Occipital lobe (tissue), 3 donors: ENCODE measurements at places on chromosomes 1 and 21.

GRCh38 chr1:183138301-183138700 is 47.8 kb upstream of the LAMC2 start:
- no peak for DNase-seq

GRCh38 chr1:231241750-231242149 is 738 bp downstream of the GNPAT start:
- DNase-seq: no peak

DNA sequence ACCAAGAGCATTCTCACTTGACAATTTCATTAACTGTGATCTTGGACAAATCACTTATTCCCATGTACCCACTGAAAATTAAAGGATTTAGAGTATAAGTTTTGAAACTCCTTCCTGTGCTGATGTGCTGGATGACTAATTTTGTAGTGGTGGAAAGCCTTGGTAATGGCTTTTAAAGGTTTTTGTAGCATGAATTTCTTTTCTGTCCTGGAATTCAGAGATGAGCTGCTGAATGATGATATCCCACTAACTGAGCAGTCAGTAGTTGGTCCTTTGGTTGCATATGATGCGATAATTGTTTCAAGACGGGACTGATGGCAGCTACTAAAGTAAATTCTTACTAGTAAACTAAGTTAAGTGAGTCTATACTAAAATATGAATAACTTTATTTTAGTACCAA is 5.2 kb downstream of the RPL5 start:
- no peak for DNase-seq

DNA sequence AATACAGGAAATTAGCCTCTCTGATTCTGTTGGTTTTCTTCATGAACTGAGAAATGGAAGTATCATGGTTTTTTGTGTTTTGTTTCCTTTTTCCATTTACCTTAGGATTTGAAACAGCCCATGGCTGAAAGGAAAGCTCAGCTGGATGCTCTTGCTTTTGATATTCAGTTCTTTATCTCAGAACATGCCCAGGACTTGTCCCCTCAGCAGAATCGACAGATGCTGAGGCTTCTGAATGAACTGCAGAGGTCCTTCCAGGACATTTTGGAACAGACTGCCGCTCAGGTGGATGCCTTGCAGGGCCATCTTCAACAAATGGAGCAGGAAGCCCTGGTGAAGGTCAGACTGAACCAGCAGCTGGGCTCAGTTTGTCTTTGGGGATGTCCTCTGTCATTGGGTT is 142.4 kb downstream of the MACF1 start:
- DNase-seq: no peak

DNA sequence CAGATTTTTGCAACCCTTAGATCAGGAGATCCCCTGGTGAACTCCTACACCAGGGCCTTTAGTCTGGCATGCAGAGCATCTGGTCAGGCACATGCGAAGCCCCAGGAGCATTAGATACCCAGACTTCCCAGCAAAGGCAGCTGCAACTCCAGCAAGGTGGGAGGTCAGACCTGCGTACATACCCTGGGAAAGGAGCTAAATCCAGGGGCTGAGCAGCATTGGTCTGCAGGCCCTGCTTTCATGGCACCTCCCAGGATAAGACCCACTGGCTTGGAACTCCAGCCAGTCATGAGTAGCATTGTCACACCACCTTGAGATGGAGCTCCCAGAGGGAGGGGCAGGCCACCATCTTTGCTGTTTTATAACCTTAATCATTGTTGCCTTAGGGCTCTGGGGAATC is 92.3 kb downstream of the KCNT2 start:
- DNase-seq: no peak

GRCh38 chr1:44071461-44071860 is 40.2 kb upstream of the SLC6A9 start:
- DNase-seq: no peak

- DNase-seq: peak; percentile 68
Observed at GRCh38 chr1:34786521-34787325, 5.7 kb downstream of the GJB3 start.

DNA sequence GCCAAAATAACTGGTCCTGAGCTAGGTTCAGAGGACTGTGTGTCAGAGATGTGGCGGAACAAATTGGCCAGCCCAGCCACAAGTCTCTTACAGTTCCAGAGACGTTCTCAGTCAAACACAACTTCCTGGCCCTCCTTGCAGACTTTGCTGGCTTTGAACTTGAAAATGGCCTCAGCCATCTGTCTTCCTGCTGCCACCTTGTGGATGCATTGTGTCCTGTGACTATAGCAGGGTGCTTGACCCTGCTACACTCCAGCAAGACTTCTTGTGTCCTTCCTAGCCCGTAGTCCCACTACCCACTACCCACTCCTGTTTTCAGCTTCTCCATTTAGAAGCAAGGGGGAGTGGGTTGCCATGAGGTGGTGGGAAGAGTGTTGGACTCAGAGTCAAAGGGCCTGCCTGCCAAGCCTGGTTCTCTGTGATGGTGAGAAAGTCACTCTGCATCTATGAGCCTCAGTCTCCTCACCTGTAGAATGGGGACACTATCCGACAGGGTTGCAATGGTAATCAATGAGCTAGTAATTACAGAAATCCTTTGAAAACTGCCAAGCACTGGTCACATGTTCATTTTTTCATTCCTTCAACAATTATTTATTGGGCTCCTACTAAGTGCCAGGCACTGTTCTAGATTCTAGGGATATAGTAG is 109.9 kb downstream of the IGSF21 start:
- DNase-seq: no peak

DNA sequence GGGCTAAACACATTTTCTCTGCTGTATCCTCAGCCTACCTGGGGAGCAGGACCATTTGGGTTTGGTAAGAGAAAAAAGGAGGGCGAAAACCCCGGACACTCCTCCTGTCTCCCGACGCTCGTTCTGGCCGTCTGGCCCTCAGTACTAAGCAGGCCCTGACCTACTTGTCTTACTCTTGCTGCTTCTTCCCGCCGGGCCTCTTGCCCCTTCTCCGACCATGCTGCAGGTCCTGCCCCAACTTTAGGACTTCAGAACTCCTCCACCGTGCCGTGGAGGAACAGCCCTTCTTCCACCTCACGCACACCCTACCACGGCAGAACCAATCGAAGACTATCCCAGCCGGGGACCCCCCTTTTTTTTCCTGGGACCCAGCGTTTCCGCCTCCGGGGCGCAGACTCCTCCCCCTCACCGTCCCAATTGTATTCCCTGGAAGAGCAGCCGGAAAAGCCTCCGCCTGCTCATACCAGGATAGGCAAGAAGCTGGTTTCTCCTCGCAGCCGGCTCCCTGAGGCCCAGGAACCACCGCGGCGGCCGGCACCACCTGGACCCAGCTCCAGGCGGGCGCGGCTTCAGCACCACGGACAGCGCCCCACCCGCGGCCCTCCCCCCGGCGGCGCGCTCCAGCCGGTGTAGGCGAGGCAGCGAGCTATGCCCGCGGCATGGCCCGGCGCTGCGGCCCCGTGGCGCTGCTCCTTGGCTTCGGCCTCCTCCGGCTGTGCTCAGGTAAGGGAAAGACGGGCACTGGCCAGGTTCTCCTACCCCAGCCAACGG is at the start of gene CHRNB2:
CHRNB2 (plus strand) TSS at position 393 of the 771 bp plus-strand sequence; CDS start at position 660, 267 bp downstream.
- peak; percentile 79 for DNase-seq

DNA sequence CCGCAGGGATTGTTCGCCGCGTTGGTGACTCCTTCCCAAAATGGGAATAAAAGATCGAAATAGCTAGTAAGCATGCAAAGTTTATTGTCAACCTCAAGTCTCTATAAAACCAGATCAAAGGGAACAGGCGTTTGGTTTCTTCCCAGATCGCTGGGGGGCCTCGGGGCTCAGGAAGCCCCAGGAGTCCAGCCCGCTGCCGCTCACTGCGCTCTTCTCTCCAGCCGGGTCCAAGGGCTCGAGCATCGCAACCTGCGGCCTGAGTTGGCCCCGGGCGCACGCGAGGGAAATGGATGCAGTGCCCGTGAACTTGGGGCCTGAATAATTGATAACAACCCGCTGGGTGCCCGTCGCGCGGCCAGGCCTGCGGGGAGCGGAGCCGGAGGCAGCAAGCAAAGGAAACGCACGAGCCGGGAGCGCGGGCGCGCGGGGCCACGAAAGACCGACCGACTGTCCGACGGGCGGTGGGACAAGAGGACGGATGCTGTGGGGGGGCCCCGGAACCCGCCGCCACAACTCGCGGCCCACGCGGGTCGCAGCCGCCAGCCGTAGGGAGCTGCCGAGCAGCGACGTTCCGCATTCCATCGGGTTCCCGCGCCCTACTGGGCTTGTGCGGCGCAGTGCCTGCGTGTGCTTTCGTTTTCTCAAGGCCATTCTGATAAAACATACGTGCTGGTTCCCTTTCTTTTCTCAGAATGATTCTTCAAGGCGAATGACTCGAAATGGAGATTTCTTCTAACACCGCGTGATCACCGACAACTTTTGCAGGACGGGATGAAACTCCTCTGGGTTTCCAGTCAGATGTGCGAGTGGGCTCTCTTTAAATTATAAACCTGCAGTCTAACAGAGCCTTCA is 14.0 kb upstream of the ALX3 start:
- DNase-seq: no peak

DNA sequence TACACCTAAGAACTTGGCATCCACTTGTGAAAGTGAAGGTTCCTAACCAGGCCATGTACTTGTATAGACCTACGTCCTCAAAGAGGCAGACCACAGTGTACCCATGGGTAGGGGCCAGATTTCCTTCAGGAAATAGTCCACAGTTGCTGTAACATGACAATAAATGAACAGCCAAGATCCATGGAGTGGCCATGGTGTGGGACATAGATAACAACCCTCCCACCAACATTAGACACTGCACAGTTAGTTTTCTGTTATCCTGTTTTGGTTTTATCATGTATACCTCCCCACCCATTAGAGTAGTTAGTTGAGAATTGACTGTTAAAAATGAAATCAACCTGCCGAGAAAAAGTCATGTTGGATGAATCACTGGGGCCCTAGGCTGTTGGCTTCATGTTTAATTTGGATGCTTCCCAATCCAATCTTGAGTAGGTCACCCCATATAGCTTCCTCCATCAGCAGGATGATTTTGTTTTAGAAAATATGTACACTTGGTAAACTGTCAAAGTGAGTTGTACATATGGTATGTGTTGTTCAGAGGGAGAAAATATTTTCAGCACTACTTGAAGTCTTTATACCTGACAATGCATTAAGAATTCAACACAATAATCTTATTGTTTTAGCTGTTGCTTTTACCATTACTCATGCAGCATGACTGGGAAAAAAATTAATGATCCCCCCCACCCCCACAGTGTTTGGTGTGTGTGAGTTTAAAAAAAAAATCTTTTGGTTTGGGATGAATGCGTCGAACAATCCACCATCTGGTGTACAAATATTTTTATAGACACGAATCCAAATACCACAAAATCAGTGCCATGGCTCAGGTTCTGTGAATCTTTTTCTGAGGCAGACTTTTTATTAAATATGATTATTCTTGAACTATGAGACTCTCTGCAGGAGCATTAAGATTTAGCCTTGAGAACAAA is 88.3 kb upstream of the ARHGAP29 start:
- DNase-seq: no peak

DNA sequence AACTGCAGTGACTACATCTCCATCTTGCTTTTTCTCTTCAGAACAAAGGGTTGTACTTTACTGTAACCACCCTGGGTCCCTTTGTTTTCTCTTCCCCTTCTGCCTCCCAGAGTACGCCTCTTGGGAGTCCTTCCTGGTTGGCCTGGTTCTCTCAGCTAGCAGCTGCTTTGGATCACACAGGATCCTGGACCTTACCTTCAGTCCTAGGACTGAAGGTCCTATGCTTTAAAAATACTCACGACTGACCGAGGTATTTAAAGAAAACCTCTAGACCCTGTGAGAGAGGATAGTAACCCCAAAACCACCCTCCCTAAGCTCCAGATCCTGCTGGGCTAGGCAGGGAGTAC is 4.8 kb downstream of the TRIM45 start:
- DNase-seq: no peak

DNA sequence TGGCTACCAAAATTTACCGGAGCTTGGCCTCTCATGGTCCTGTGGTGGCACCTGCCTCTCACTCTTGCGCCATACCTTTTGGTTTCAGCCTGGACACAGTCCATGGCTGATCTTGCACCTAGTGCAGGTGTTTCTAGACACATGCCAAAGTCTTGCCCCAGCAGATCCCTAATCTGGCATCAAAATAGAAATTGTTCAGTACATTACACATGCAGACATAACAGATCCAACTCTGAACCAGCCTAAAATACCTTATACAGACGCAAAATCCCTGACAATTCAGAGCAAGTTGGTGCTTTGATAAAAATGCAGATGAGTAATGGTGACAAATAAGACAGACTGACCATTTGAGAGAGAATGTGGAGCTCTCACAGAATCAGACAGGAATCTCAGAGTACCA is 44.1 kb downstream of the NGF start:
- DNase-seq: no peak

DNA sequence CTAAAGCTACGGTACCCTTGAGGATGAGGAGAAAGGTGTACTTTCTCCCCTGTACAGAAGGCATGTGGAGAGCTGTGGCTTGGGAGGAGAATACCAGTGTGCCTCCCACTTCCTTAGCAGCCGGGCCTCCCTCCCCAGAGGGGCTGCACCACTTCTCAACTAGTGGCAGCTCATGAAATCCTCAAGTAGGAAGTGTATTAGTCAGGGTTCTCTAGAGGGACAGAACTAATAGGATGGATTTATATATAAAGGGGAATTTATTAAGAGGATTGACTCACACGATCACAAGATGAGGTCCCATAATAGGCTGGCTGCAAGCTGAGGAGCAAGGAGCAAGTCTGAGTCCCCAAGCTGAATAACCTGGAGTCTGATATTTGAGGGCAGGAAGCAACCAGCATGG is 53.1 kb upstream of the PPP2R5A start:
- DNase-seq: no peak

DNA sequence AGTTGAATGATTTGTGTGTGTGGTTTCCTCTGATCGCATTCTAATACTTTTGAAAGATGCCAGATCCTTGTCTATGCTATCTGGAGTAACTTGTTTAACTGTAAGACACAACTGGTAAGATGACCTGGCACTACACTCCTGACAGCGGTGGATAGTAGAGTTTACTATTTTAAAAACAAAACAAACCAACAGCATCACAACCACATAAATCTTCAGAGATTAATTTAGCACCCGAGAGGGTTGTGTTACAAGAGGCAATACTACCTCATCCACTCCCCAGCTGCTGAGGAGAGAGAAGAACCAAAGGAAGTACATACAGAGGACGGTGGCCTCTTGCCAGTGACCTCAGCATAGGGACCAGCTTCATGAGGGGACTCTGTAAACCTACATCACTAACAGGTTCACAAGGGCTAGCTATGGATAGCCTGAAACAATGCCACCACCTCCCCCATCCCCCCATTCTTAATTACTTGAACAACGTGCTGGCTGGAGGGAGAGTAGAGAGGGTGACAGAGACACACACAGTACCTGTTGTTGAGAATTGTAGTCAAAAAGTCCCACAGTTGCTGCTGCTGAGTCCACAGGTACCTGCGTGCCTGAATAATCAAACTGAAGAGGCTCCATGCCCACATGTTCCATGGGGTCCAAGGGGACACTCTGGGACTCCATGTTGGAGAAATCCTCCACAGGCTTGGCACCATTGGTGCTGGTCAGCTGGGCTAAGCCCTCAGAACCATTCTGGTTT is 73.5 kb downstream of the PUM1 start:
- DNase-seq: no peak

DNA sequence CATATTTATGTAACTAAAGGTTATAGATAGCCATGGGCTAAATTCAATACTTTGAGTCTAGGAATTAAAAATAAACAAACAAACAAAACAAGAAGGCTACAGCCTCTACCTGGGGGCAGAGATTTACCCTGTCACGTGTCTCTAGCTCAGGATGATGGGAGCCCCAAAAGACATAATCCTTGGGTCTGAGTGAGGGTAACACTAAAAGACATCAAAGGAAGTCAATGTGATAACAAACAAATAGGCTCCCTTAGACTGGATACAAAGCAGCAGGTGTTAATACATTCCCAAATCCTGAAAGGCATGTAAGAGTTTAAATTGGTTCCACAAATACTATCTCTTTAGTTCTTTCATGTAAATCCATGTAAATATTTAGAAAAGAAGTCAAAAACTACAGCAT is 10.7 kb downstream of the MYSM1 start:
- DNase-seq: no peak
